Sciatic nerve (tissue), 2 donors: ENCODE measurements at places on chromosomes 1 and 21.
A peak's percentile ranks its signal among the peaks of the same experiment; 100 is the strongest.

- no peak for DNase-seq
Measured at GRCh38 chr1:203661572-203661971, 34.9 kb downstream of the ATP2B4 start.

DNA sequence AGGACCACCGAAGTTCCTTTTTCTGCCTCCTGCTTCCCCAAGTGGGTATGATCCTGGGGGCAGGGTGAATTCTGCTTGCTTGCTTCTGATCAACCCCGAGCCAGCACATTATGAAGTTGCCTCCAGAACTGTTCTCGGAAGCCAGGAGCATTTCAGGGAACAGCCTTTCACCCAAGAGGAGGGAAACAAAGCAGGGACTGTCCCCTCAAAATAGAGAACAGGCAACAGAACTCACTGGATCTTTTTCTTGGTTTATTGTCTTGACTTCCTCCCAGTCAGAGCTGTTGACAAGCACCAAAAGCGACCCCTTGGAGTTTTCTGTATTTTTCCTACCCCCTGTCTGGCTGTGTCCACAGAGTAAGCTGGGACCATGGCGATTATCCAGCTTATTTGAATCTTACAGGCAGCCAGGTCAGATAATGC, 258.3 kb upstream of the SGIP1 start:
- no peak for DNase-seq

- no peak for DNase-seq
Measured at GRCh38 chr21:46465651-46466050, 7.0 kb downstream of the DIP2A start.

- no peak for DNase-seq
Measured at GRCh38 chr1:169312084-169312954, 55.3 kb downstream of the NME7 start.

DNA sequence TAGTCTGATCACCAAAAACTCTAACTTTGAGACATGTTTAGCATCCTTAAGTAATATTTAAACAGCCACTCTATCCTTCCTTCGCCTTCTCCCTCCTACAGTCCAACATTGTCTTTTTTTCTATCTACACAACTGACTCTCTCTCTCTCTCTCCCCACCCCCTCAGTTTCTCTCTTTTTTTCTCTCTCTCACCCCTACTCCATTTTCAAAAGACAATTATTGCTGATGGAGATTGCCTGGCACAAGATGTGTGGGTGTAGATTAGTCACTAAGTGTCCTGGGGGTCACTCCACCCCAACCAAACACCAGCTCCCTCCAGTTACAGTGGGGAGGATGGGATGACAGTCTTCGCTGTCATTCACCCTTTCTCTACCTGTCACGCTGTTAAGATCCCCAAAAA, 94.5 kb upstream of the NFIA start:
- no peak for DNase-seq

DNA sequence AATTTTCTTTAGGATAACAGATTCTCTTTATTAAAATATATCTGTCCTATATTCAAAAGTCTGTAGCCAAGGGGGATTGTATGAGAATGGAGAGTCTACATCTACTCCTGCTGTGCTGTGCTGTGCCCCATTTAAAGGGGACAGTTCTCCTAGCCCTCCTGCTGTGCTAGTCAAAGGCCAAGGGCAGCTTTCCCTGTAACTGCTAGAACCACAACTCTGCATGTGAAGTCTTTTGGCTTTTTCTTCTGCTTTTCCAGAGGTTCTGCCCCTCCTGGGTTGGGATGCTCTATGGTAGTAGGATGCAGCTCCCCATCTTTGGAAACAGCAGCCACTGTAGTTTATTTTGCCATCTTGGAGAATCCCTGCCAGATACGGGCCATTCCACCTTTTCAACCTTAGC, 197.5 kb upstream of the JUN start:
- no peak for DNase-seq

DNA sequence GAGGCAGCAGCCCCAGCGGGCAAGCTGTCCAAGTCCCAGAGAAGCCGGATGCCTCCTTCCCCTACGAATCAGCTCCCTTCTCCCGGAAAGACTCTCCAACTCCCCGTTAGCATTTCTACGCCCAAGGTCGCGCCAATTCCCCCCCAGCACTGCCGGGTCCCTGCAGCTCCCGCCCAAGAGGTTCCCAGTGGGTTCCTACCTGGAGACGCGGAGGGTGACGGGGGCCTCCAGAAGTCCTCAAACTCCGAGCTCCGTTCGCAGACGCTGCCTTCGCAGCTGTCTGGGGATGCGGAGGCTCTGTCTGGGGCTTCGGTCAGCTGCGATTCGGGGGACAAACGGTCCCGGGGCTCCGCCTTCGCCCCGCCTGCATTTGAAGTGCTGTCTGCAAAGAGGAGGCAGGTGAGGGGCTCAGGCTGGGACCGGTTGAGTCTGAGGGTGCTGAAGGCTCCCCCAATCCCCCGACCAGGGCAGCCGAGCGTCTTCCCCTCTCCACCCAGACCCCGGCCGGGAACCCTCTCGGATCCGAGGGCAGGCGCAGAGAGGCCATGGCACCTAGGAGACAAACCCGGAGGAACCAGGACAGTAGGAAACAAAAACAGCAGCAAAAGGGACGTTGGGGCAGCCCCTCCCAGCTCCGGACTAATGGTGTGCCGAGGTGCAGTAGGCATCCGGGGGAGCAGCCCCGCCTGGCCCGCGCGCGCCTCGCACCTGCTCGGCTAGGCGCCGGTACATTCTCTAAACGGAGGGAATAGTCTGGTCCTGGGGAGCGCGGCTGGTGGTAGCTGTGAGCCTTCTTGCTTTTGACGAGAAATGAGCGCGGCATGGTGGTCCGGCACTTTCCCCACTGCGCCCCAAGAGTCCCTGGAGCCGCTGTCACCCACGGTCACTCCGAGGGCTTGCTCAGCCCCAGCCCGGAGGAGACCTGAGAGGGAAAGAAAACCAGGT, 3.8 kb downstream of the GFI1 start:
- no peak for DNase-seq

DNA sequence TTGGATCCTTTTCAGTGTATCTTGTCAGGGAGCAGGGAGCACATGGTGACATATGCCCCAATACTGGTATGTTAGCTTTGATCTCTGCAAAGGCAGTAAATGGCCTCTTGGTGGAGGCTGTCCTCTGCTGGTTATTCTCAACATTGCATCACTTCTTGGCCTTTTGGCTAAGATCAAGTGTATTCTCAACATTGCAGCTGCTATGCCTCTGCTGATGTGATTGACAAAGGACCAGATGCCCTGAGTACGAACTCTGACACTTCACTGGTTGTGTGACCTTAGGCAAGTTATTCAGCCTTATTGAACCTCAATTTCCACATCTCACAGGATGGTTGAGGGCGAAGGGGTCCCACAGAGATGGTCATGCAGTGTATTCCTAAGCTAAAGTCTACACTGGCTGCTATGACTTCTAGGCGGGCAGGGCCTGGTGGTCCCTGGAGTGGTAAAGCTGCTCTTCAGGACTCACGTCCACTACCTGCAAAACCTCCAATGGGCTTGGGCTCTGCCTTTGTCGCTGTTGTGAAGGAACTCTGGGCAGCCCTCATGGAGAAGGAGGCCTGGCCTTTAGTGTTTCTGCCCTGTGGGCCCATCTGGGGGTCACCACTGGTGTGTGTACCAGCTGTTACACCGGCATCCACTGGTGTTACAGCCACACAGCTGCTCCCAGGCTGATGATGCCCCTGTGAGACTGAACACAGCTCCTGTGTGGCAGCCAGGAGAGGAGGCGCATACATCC, 64.8 kb downstream of the DNTTIP2 start:
- DNase-seq = peak; percentile 71

DNA sequence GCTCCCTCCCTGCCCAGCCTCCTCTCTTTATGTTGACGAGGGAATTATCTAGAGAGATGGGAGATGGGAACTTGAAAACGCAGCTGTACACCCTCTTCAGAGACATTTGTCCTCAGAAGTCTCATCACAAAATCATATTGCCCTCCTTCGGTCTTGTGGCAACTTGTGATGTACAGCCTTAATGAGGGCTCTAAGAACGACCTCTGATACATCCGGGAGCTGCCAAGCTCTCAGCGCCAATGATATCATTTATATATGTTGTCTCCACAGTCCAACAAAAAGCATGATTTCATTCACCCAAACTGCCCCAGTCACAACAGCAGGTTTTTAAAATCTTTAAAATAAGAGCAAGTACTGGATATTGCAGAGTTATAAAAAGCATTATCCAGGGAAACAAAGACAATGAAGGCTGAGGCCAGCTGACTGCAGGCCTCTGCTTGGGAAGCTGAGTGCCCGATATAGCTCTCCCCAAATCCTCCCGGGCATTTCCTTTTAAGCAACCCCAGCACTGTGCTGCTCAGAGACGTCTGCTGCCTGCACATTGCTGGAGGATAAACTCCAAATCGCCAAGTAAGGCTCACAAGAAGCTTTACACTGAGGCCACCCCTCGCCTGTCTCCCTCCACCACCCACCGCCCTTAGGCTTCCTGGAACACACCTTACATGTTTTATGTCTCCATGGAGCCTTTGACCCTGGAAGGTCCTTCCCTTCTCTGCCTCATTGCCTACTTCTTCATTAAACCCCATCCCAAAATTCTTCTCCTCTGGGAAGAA, 236.1 kb downstream of the C1orf94 start:
- no peak for DNase-seq

DNA sequence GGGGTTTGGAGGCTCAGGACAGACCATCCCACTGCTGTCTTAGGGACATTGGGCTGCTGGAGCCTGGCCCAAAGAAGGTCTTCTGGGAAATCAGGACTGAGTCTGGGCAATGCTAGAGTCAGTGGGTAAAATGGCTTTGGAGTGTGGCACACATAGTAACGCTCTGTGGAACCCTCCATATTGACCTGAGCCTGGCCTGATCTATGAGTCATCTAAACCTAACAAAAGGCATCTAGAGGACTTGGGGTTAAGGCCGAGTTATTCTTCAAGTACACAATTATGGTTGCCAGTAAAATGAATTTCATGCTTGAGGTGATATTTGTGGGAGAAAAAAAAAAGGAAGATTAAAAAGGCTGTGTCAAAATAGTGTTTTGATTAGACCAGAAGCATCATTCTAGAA, 77.7 kb downstream of the ST6GALNAC5 start:
- DNase-seq = no peak

DNA sequence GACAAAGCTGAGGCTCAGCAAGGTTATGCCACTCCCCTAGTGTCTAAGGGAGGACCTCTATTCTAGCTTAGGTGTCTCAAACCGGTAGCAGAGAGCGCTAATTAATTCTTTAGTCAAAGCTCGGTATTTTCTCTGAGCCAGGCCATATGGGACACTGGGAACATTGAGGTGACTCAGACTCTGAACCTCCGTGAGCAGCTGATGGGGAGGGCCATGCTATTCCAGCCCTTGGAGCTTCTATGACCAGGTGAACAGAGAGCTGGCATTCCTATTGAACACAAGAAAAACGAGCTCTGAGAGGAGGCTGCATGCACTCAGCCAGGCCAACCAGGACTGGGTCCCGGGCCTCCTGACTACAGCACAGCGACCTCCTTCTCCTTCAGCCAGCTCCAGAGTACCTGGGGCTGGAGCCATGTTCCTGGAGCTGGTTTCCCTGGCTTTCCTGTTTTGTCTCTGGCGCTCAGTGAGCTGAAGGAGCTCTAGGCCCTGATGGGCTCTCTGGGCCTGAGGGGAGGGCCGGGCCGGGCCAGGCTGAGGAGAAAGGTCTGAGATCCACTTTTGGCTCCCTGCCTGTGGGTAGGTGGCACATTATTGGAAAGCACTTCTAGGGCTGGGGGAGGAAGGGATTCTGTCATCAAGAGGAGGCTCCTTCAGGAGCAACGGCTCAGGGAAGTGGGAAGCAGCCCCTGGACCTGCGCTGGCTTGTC, 37.0 kb downstream of the SLC9A1 start:
- DNase-seq = no peak

GRCh38 chr1:208420696-208421095, 176.5 kb upstream of the PLXNA2 start:
- DNase-seq = no peak
